ENCODE measurements at places on chromosomes 11 and 22.
A peak's percentile ranks its signal among the peaks of the same experiment; 100 is the strongest.

DNA sequence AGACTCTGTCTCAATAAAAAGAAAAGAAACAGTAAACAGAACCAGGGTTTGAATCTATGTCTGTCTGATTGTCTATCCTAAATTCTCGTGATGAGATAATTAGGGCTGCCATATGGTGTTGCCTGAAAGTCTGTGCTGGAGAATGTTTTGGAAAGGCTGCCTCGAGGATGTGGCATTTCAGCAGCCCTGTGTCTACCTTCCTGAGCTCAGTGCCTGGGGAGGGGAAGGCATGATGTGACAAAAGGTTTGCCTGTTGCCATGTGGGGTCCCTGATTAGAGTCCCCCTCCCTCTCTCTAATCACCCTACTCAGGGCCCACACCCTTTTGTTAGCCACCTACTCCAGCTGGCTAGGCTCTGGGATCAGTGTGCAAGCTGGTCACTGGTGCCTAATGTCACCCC, 15.2 kb downstream of the CD82 start:
- no peak for DNase-seq

DNA sequence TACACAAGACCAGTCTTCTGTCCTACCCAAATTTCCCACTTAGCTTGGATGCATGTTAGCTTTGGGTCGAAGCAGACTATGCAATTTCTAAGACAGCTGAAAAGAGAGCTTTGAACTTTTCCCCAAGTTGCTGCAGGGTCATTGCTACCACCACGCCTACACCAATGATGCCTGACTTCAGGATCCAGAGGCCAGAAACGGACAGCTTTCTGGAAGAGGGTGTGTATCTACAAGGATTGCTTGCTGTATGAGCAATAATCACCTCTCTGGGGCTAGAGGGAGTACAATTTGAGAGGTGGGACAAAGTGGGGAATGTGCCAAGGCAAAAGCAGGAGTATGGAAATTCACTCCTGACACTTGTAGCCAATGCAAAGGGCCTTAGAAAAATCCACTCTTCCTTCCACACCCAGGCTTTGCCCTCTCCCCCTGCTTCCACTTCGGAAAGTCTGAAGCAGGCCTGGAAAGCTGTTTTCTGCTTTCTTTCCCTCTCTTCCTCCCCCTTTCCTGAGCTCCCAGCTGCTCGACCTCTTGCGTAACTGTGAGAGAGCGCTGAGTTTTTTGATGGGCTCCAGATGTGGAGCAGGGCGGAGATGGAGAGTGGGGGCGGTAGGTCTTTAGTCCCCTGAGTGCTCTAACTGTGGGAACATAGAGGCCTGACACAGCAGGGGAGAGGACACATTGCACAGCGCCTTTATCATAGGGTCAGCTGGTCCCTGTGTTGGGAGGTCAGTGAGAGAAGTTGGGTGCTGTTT, 2.1 kb upstream of the PHLDB1 start:
- no peak for DNase-seq

DNA sequence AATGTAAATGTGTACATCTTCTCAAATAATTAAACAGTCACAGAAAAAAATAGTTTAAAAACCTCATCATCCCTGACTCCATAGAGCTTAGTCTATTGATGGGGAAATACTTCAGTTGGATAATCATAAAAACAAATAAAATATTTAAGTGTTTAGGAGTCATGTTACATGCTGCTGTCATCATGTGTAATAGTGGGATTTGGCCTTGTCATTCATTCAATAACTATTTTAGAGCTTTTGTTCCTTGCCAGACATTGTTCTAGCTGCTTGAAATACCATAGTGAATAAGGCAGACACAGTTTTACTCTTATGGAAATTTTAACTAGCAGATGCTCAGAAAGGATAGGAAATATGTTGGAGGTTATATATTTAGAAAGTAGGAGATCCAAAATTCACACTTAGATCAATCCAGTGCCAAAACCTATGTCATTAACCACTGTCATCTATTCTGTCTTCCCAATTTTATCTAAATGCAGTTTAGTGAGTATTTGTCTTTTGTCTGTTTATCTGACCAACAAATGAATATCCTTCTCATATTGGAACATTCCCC, 324.7 kb downstream of the CASP12 start:
- no peak for DNase-seq

GRCh38 chr22:25875461-25875860, 133.5 kb downstream of the MYO18B start:
- DNase-seq: no peak

DNA sequence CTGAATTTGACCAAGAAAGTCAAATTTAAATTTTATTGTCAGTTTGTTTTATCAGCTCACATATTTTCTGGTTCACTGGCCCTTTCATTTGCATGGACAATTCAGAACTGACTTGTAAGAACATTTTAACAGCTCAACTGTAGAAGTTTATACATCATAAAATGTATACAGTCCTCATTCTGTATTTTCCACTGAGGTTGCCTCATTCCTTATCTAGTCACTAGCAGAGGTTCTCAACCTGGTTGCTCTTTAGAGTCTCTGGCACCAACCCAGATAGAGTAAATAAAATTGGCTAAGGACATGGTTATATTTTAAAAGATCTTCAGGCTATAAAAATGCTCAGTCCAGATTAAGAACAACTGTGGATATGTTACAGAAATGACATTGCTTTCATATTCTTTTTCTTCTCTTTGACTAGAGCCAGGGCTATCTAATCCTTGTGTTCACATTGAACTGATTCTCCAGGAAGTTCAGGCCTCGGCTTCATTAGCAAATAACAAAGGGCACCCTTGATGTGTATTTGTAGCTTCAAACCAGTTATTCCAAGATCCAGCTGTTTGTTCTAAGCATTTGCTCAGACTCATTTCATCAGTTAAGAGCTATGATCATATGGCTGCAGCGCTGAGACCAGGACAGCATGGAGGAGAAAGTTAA, 782.5 kb downstream of the ETS1 start:
- no peak for DNase-seq

DNA sequence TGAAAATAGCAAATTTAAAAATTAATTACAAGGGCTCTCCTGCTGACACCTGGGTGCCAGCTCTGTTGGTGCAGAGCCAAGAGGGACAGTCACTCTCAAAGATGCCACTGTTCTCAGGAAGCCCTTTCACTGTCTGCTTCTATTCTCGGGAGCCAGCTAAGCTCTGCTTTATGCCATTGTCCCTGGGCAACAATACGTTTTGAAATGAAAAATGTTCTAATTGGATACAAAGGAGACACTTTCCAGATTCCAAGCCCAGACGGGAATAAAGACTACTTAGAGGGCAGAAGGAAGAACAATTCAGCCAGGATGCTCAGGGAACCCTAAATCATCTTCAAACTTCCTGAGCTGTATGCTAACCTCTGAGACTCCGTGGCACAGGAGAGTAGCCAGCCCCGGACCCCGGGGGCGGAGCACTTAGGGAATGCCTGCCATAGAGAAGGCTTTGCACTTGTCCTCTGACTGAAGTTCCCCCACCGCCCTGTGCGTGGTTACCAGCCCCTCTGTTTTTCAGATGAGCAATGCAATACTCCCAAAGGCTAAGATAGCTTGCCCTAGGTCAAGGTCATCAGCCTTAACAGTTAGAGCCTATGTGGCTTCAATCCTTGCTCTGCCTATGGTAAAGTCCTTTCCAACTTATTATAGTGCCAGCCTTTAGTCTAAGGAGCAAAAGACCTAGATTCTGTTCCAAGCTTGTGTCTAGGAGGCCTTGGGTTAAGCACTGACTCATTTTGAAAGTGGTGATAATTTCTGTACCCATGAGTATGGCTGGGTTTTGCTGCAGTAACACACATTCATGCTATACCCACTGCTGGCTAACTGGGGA, 150.9 kb downstream of the CACNA1I start:
- no peak for DNase-seq

GRCh38 chr22:41971431-41971830, 2.2 kb downstream of the SEPTIN3 start:
- DNase-seq: no peak

- no peak for DNase-seq
Measured at GRCh38 chr11:113167599-113167998, 146.8 kb upstream of the TTC12 start.

- peak; percentile 8 for DNase-seq
Measured at GRCh38 chr22:38921120-38921519, 36.3 kb upstream of the APOBEC3A start.

- no peak for DNase-seq
Measured at GRCh38 chr22:46026899-46027210, 49.9 kb upstream of the WNT7B start.

DNA sequence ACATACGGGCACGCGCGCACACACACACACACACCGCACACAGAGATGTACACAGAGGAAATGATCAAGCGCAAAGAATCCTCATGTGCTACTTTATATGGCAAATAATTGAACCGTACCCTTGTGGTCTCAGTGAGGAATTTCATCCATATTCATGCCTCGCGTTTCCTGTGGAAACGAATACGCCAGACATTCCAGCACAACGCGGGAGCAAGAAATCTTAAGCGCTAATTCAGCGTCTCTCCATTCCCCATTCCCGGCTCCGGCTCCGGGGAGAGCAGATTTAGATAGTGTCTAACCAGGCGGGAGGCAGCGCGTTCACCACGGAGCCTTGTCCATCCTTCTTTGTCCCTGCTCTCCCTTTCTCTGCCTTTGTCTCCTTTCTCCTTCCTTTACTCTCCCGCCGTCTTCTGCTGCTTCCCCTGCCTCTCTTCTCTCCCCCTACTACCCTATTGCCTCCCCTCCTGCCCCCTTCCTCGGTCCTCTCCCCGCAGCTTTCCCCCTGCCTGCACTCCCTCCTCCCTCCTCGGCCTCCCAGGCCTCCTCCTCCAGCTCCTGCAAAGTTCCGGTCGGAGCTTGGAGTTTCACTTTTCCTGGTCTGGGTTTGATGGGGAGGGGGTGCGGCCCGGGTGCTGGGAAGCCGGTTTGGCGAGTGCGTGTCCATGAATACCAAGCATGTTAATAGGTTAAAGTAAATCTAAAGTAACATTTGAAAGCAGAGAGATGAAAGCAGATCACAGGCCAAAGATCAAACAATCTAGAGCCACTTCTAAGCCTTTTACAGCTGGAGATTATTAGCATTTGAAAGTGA, 579.3 kb downstream of the BUD13 start:
- no peak for DNase-seq

- DNase-seq: no peak
Measured at GRCh38 chr11:108370990-108371389, 96.3 kb downstream of the C11orf65 start.

DNA sequence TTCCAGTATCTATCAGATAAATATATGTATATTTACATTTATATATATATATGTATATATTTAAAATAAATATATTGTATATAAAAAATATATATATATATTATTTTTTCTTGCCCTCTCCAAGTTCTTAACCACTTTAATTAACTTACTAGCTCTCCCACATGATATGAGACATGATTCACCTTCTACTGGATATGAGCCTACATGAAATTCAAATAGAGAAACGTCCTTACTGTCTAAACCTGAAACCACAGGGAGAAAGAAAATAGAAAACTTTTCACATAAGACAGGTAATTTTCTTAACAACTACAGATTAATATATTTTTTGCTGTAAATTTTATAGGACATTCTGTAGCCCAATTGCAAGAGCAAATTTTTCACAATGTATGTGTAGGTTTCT, 391.6 kb downstream of the ETS1 start:
- no peak for DNase-seq

DNA sequence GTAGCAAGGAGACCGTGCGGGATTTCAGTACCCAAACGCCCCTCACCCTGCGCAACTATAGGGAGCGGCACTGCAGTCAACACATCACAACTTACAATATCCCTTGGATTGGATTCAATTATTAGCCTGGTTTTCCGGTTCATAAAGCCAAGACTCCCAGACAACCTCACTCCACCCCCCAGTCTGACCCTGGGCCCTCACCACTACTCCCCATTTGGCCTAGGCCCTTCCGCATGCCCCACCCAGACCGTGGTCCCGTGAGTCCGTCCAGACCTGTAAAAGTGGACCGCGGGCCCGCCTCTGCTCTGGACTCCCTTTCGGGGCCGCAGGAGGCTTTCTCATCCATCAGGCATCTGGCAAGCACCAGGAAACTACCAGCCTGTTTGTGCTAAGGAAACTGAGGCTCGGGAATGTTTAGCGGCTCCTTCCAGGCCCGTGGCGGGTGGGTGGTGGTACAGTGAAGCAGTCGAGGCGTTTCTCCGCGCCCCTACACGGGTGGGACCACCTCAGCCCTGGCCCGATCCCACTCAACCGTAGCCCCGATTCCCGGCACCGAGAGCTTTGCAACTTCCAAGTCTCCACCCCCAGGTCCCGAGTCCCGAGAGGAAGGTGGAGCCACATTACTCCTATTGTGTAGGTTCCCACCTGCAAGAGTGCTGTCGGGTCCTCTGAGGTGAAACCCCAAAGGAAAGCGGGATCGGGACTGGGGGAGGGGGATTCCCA, 679 bp upstream of the DPP3 start:
- DNase-seq: no peak

- DNase-seq: peak; percentile 52
Measured at GRCh38 chr11:117230286-117230961, 1.4 kb downstream of the PCSK7 start.

DNA sequence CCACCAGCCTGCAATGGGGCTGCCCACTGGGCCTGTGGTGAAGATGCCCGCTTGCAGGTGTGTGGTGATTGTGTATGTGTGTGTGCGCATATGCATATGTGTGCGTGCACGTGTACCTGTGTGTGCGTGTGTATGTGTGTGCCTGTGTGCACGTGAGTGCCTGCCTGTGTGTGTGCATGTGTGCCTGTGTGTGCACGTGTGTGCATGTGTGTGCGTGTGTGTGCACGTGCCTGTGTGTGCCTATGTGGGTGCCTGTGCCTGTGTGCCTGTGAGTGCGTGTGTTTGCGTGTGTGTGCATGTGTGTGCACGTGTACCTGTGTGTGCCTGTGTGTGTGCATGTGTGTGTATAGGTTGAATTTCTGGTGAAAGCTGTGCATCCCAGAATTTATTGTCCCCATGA, 2.4 kb upstream of the MUC6 start:
- no peak for DNase-seq

GRCh38 chr22:29702000-29702930, 17.5 kb upstream of the CABP7 start:
- no peak for DNase-seq

DNA sequence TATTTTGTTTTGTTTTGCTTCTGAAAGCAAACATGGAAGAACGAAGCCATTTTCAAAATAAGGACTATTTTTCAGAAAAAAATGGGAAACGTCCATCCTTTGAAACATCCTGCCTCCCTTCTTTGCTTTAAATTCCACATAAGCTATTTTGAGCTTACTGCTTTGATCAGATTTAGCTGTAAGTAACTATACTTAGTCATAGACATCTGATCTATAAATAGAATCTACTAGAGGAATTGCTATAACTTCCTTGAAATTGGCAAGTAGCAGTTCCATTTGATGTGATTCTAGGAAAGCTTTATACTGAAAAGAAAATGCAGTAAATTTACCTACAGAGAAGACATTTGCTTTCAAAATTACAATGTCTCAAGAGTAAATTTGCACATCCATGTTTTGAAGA, 305.8 kb downstream of the TTC28 start:
- no peak for DNase-seq

DNA sequence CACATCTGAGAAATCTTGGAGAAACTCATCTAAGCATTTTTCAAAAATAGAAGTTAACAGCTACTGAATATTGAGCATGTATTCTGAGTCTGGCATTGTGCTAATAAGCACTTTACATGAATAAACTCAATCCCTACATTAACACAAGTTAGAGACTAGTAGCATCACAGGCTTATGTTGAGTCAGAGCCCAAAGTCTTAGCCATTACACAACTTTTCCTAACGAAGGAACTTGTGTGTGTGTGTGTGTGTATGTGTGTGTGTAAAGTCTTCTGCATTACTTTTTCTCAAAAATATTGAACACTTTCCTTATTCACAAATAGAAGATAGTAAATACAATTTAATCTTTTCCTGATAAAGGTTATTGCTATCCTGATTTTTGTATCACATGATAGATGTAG, 8.7 kb upstream of the CLPB start:
- no peak for DNase-seq

GRCh38 chr11:19736831-19737230, 24.2 kb downstream of the NAV2 start:
- no peak for DNase-seq
